ENCODE measurements at places on chromosomes 11 and 22.

- DNase-seq: no peak
These were observed 26.0 kb downstream of the POU2AF3 start for GRCh38 chr11:111324277-111324720.

DNA sequence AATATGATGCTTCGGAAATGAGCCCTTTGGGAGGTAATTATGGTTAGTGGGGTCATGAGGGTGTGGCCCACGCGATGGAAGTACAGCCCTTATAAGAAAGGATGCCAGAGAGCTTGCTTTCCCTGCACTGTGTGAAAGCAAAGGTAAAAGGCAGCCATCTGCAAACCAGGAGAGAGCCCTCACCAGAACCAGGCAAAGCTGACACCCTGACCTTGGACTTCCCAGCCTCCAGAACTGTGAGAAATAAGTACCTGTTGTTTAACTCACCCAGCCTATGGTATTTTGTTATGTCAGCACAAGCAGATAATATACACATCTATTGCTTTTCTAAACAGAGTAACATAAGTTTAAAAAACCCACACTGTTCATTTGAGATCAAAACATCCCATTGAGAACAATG is 50.7 kb downstream of the SYN3 start:
- DNase-seq: no peak

DNA sequence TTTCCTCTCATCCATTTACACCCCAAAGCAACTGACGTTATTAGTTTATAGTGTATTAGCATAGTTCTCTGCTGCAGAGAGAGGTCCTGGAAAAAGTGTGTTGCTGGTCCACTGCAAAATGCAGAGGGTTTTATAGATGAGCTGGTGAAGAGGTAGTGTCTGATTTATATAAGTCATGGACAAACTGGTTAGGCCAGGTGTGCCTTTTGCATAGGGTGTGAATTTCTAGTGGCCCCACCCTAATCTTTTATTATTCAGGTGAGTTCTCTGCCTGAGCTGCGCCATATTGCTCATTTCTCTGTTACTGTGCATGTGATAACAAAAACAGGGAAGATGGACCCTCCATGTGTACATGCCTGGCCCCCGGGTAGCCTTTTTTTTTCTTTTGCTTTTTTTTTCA is 43.1 kb upstream of the TRIM77 start:
- no peak for DNase-seq

- DNase-seq: no peak
These were observed 51.8 kb upstream of the SLC22A12 start for GRCh38 chr11:64539239-64539638.

- no peak for DNase-seq
These were observed 238.8 kb upstream of the SYN3 start for GRCh38 chr22:33296941-33297340.

GRCh38 chr22:42342426-42343120 is 72.1 kb upstream of the TCF20 start:
- no peak for DNase-seq

DNA sequence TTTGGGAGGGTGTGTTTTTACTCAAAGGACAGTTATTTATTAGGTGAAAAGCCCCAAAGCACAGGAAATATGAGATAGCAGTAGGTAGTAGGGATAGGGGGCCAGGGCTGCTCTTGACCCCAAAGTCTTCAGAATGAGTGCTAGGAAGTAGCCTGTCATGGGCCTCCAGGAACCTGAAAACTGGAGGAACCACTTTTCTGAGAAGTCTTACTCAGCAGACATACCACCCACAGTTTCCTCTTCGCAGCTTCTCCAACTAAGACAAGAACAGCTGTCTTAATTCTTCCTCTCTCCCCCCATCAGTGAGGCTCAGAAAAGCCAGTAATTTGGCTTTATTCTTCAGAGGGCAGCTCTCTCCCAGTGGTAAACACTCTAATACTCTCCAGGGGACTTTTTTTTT is 84.0 kb upstream of the CTSC start:
- no peak for DNase-seq

DNA sequence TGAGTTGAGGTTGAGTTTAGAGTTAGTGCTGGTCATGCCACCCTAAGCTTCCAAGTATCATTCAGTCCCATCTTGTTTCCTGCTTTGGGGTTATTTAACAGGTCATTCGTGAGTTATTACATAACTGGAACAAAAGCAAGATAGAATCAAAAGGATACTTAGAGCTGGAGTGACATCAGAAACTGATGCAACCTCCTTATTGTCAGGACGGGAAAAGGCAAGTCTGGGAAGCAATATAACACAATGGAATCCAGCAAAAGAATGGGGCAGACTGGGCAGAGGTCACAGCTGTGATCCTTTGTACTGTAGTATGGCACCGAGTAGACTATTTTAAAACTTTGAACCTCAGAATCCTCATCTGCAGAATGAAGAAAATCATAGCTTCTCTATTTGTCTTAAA is 4.4 kb upstream of the PRSS23 start:
- no peak for DNase-seq

DNA sequence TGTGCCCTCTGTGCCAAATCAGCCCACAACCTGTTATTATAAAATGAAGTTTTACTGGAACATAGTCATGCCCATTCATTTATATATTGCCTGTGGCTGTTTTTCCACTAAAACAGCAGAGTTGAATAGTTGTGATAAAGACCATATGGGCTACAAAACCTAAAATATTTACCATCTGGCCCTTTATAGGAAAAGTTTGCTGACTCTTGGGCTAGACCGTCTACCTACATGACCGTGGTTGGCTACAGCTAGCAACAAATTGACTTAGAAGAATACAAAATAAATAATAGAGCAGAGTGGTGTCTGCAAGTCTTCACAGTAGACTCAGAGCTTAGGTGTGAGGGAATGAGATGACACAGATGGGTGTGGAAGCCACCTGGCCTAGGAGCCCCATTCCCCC is 11.2 kb upstream of the IL18BP start:
- DNase-seq: no peak

- DNase-seq: no peak
These were observed 43.9 kb downstream of the FAT3 start for GRCh38 chr11:92268546-92268945.

DNA sequence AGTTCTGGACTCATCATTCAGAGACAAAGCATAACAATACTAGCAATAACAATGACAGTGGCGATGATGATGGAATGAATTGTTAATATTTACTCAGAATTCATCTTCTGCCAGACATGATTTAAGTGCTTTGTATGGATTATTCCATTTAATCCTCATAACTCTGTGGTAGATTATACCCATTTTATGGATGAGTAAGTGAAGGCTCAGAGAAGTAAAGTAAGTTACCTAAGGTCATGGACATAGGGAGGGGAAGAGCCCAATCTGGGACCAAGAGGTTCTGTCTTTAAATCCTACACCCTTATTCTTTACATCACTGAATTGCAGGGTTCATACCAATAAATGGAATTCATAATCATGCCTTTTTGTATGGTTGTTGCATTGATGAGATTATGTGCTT is 72.7 kb downstream of the MYO18B start:
- no peak for DNase-seq

- DNase-seq: no peak
These were observed 39.9 kb upstream of the ANO1 start for GRCh38 chr11:70038034-70038834.

- no peak for DNase-seq
These were observed 26.6 kb upstream of the MYEOV start for GRCh38 chr11:69267395-69267805.

DNA sequence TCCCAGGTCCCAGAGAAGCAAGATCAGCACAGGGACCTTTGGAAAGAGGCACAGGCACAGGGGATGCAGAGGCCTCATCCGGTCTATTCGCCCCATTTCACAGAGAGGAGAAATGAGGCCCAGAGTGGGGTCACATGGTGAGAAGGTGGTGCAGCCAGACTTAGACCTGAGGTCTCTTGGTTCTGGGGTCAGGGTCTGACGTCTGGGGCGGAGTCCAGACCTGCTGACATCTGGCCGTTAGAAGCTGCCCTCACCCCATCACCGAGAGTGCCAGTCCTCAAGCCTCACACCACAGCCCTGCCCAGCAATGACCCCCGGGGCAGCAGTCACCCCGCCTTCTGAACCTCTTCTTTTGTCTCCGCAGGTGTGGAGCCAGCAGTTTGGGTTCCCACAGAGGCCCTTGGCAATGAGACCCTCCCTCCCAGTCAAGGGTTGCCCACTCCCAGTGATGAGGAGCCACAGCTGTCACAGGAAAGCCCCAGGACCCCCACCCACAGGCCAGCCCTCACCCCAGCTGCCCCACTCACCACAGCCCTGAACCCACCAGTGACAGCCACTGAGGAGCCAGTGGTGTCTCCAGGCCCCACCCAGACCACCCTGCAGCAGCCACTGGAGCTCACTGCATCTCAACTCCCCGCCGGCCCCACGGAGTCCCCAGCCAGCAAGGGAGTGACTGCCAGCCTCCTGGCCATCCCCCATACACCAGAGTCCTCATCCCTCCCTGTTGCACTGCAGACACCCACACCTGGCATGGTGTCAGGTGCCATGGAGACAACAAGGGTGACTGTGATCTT is 62.4 kb downstream of the OTOG start:
- no peak for DNase-seq

DNA sequence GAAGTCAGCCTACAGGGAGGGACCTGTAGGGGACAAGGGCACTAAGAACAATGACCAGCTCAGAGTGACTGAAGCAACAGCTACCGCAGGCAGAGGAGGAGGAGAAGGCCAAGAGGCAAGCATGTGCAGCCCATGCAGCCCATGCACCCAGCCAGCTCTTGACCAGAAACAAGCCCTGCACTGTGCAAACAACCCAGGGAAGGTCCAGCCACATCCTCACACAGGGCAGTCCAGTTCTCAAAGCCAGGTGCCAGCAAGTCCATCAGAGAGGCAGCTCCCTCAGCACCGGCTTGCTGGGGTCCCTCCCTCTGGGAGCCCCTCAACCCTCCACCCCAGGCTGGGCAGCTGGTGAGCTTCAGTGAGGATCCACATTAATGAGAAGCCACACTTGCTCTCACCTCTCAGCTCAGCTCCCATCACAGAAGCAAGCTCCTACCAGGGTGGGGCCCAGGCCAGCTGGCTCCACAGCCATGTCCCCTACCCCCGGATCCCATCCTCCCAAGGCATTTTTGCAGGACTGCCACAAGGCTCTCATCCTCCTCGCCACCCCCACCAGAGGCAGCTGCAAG is 7.1 kb downstream of the DGCR2 start:
- DNase-seq: no peak

- DNase-seq: no peak
These were observed 10.4 kb upstream of the CDC42BPG start for GRCh38 chr11:64854534-64855502.
